ENCODE measurements at places on chromosomes 11 and 22. TPM values are rescaled to one million over a fixed set of nuclear protein-coding genes. Genes with fewer than 3 reads are reported as not detected.

Gene BARX2
- total RNA-seq: 0.10 TPM

Gene C11orf87
- total RNA-seq: 5.1 TPM

Gene OR52N4
- total RNA-seq: 0.20 TPM

Gene PRG2
- total RNA-seq: 2.4 TPM

DNA sequence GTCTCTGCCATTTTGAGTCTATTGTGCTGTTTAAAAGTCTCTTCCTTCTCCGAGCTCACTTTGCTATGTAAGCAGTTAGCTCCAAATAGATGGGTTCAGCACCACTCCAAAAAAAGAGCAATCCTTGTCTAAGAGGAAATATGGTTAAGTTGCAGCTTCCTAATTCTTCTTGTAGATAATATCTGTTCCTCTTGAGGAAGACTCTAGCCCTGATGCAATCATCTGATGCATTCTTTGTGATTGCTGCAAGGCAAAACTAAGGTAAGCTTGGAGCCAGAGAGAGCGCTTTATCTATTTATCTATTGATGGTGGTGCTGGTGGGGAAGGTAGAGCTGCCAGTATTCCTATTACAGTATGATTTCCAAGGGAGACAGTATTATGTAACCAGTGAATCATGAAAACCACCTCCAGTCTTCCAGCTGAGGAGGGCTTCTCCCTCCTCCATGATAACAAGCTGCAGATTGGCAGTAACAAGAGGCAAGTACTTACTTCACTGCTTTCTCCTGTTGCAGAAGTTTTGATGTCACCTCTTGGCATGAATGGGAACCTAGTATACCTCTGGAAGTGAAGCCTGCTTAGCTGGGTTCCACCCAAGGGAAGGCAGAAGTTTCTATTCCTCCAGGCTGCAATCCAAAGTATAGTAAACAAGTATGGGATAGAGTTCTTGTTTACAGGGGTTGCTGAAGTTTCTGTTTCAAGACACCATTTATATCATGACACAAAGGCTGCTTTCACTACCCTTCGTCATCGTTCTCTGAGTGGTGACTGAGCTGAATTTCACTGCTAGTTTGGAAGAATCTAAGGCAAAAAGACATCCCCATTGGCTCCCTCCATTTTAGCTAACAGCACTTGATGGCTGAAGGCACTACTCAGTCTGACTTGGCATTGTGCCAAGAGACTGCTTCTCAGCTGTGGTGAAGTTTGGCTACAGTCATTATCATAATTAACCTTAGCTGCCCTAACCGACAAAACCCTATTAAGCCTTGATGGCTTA lies 49.7 kb downstream of the FDX1 start:
- peak; percentile 49 for DNase-seq

DNA sequence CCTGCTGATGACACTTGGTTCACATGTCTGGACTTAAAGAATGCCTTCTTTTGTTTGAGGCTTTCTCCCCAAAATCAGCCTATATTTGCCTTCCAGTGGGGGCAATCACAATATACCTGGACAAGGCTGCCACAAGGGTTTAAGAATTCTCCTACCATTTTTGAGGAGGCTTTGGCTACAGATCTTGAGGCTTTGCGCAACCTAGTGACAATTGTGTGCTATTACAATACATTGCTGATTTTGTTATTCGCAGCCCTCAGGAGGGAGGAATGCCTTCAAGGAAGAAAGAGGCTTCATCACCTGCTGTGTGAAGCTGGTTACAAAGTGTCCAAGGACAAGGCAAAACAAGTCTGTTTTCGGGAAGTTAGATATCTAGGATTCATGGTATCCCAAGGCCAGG lies 50.8 kb upstream of the OR4C15 start:
- no peak for DNase-seq

- no peak for DNase-seq
These were observed 29.6 kb downstream of the INSC start for GRCh38 chr11:15144347-15144746.

DNA sequence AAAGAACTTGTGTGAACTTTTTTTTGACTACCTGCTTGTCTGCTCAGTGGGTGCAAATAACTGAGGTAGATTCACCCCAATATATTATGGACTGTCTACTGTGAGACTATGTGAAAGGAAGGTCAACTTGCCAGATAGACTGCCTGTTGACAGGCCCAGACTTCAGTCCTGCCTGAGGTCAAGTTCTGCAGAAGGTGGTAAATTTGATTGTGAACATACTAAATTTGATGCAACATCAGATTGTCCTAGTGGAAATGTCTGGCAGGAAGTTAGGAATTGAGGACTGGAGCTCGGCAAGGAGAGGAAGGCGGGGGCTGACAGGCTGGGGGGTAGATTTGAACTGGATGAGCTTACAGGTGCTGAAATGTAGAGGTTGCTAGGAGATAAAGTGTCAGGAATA lies 140.7 kb downstream of the TTC28 start:
- no peak for DNase-seq

DNA sequence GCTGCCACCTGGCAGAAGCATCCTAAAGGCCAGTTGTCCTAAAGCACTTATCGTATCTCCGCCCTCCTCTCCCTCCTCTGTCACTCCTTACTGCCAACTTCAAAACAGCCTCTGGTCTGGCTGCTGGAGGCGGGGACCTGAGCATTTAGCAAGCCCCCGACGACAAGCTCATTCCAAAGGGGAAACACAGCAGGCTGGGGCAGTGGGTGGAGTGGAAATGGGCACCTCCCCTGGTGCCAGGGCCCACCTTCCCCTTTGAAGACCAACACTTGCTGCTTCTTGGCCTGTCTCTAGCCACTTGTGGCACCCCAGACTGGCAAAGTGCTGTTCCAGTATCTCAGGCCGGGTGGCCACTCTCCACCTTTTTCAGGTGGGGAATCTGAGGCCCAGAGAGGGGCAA lies 3.6 kb downstream of the MAP3K11 start:
- DNase-seq: no peak

GRCh38 chr11:121129362-121130340 lies 28.6 kb downstream of the TECTA start:
- no peak for DNase-seq

Measured in spinal cord (tissue), 10 donors.